Hematopoietic multipotent progenitor cell (in vitro differentiated cells): ENCODE measurements at places on chromosomes 4 and X.

DNA sequence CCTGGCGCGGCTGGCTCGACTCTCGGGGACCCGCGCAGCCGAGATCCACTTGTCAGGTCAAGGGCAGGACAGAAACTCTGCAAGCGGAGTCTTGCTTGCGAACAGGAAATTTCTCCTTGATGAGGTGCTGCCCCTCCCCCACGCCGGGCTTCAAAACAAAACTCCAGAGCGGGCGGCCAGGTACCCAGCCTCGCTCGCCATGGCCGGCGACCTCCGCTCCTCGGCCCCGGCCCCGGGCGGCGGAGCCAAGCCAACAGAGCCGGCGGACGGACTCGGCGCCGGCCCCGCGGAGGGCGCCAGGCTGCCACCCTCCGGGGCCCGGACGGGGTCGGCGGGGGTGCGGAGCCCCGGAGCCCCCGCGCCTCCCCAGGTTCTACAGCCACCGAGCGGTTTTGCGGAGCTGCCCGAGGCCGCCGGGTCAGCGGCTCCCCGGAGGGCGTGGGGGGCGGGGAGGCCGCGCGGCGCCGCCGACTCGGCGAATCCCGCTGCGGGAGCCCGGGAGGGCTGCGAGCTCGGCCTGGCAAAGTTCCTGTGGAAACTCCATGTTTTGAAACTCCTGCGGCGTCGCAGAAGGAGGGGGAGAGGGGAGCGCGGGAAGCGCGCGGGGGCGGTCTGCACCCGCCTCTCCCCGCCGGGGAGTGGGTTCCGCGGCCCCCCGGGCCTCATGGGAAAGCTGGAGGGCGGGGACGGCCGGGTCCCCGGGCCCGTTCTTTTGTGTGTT lies 11.7 kb upstream of the BCOR start:
- no peak for DNase-seq

GRCh38 chr4:178633263-178633662 lies 1191.0 kb upstream of the AGA start:
- no peak for DNase-seq

DNA sequence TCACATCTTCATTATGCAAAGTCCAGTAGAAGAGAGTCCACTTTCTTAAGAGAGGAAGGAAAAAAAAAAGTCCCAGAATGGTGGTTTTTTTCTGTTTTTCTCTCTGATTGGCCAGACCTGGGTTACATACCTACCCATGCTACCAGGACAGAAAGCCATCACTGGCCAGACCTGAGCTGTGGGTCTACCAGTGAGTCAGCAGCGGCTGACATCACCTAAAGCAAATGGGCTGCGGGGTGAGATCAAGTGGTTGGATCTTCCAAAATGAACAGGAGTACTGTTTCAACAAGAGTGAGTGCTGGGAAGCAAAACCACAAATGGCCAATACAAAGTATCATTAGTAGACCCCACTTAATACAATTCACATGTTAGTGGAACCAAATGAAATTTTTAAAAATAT lies 1.6 kb upstream of the NDST3 start:
- DNase-seq, result no peak

GRCh38 chrX:120372667-120373370 lies 10.9 kb downstream of the ATP1B4 start:
- DNase-seq, result no peak

DNA sequence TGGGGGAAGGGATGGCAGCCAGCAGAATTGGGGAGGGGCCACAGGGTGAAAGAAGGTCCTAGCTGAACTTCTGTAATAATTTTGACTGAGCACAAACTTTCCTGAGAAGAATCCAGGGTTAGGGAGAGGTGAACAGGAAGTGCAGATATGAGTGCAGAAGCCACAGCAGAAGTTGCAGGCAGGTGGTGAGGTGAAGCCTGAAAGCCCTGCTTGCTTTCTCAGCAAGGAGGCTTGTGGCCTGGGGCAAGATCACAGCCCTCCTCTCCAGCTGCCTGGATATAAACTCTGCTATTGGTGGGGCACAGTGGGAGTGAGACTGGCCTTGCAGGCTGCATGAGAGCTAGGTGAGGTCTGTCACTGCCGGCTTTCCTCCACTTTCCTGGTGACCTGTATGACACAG lies 44.1 kb upstream of the UPRT start:
- DNase-seq, result no peak

DNA sequence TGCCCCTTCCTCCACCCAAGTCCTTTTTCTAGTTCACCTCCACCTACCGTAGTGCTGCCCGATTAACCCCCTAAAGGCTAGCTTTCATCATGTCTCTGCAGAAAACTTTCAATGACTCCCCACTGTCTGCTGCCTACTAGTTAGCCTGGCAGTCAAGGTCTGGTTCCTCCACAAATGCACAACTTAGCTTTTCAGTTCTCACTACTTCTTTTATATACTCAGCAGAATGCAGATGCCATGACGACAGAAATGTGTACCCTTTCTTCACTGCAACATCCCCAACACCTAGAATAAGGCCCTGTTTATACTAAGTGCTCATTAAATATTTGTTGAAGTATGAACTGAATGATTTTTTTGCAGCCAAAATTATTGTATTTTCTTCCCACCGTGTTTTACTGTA lies 30.9 kb upstream of the RASGEF1B start:
- DNase-seq, result no peak

- no peak for DNase-seq
Observed at GRCh38 chr4:147284256-147284835, 196.6 kb upstream of the EDNRA start.

- no peak for DNase-seq
Observed at GRCh38 chrX:150623583-150623982, 55.2 kb downstream of the MTM1 start.

DNA sequence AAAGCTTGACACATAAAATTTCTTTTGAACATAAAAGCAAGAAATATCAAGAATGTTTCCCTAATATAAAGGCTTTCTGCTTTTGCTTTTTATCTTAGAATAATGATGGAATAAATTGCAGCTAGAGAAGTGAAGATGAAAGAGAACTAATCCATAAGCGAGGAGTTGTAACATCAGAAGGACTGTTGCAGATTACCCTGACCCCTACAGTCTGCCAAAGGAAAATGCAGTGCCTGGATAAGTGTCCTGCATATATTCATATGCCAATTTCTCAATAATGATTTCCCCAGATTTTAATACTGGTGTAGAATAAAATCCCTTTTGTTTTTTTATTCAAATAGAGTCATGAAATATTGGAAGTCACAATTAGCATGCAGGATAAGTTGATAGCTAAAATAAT lies 115.9 kb downstream of the MAGEC2 start:
- DNase-seq, result no peak

DNA sequence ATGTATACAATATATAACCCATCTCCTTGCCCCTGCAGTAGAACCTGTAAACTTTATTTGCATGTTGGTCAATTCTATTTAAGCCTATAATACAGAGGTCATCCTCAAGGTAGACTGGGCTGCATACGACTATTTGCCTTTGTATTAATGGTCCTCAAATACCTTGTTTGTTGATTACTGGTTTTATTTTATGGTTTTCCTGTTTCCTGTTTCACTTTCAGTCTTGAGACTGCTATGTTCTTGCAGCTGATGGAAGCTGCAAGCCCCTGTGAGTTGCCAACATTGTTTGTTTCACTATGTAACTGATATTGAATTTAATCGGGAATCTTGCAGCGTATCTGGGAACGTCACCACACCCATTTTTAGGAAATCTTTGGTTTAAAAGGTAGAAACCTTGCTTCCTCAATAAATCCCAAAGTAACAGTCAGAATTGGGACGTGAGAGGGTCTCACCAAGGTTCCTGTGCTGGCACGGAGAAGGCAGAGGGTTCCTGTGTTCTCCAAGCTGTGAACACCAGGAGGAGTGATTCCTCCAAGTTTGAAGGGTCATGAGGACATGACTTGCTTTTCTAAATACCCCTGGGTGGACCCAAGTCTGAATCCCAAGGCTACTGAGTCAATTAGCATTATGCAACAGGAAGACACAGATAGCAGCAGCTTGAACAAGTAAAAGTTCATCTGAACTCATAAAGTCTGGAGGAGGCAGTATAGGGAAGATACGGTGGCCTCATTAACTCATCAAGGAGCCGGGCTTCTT lies 110.6 kb upstream of the PNPLA4 start:
- DNase-seq, result no peak

DNA sequence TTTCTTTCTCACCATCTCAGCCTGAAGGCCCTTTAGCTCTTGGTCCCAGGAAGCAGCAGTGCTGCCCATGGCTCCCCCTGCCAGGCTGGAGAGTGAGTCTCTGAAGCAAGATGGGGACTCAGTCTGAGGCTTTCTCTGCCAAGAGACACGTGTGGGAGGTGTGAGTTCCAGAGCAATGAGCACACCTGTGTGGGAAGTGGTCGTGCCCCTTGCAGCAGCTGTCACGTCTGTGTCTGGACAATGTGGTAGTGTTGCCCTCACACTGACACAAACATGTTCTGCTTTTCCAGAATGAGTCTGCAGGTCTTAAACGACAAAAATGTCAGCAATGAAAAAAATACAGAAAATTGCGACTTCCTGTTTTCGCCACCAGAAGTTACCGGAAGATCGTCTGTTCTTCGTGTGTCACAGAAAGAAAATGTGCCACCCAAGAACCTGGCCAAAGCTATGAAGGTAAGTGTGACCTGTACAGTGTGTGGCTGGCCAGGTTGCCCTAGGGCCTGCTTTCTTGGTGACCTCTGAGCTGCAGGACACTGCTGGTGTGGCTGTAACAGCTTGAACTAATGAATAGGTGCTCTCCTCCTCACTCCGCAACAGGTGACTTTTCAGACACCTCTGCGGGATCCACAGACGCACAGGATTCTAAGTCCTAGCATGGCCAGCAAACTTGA lies 1.9 kb downstream of the TACC3 start:
- no peak for DNase-seq

GRCh38 chr4:150598909-150599308 lies 17.0 kb downstream of the MAB21L2 start:
- DNase-seq, result no peak

DNA sequence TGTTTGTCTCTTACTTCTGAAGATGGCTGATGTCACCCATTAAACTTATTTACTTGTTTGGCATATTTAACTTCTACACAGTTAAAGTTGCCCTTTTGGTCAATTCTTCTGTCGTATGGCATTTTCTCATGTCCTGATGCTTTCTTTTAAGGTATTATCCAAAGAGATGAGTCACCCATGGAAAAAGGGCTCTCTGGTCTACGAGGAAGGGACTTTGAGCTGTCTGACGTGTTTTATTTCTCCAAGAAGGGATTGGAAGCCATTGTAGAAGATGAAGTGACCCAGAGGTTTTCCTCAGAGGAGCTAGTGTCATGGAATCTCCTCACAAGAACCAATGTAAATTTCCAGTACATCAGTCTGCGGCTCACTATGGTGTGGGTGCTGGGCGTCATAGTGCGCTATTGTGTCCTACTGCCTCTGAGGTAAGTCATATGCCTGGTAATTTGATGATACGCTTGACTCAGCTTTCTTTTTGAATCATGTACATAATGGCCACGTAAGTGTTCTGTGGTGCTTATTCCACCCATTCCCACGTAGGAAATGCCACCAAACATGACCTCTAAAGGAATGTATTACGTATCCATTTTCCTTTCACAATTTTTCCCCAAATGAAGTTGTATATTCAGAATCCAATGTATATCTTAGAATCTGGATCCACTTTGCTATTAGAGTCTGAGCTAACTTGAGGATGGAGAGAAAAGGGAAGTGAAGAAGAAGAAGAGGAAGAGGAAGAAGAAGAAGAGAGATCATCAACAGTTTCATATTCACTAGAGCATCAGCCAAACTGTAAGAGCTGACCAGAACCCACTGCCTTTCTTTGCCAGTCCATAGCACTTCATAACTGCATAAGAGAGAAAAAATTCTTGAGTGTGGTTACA lies 45.7 kb downstream of the GPAT3 start:
- no peak for DNase-seq

DNA sequence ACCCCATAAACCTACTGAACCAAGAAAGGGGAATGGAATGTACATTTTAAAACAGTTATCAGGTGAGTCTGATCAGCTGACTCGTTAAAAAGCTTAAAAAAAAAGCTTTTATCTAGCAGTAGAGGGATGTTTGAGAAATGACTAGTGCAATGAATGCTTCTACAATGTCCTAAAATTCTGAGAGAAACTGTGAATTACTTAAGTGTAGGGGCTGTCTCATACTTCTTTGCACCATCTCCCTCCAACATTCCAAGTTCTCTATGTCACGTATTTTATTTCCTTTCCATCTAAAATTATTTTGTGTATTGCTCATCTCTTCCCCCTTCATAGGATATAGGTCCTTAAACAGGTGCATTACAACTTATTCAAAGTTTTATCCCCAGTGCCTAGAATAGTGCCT lies 11.9 kb upstream of the AREG start:
- no peak for DNase-seq

DNA sequence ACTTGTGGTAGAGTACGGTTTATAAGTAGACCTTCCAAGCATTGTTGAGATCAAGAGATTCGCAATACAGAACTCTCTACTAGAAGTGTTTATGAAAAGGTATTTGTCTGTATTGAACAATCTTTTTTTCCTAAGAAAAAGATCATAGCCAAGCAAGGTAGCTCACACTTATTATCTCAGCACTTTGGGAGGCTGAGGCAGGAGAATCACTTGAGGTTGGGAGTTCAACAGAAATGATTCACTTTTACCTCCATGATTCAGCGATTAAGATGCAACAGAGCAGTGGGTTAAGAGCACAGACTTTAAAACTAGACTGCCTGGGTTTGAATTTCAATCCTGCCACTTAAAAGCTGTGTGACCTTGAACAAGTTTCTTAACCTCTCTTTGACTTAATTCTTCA lies 74.3 kb downstream of the TMEM156 start:
- no peak for DNase-seq

GRCh38 chrX:29257521-29257920 lies 670.3 kb downstream of the IL1RAPL1 start:
- no peak for DNase-seq

- DNase-seq, result no peak
Observed at GRCh38 chr4:173252024-173252935, 81.9 kb downstream of the HMGB2 start.

DNA sequence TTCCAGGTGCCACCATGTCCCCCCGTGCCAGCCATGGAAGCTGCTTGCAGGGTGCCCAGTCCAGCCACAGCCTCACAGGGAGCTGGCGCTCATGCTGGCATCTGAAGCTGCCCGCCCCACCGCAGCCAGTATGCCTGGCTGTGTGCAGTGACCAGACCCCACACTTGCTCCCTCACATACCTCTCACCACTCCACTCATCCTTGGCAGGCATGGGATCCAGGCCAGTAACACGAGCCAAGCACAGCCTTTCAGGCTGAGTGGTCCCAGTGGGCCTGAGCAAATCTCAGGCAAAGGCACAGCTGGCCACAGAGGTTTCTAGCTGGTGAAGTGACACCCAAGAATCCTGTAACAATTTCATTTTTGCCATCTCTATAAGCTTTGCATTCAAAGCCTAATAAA lies 48.4 kb upstream of the SEC24B start:
- no peak for DNase-seq

DNA sequence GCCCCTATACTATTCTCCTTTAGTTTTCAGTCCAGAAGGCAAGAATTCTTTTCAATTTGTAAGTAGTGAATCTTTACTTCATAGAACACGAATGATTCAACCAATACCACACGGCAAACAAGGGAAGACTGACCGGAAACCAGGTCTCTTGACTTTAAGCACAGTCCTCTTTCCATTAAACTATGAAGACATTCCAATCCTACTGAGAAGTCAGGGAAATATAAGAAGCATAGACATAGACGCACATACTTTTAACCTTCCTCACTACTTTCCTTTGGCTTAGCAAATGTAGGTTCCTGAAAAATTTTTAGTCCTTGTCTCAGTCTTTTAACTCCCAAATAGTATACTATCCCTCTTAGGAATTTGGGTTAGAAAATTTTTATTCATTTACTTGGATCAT lies 9.1 kb downstream of the CHRDL1 start:
- no peak for DNase-seq

- DNase-seq, result no peak
Observed at GRCh38 chrX:30865015-30865414, 24.0 kb downstream of the TAB3 start.

- DNase-seq, result no peak
Observed at GRCh38 chrX:144566592-144566991, 680.7 kb upstream of the SPANXN1 start.
